ENCODE measurements at places on chromosomes 12 and 14.

- no peak for DNase-seq
These were observed 342.6 kb downstream of the NOVA1 start for GRCh38 chr14:26255213-26255612.

DNA sequence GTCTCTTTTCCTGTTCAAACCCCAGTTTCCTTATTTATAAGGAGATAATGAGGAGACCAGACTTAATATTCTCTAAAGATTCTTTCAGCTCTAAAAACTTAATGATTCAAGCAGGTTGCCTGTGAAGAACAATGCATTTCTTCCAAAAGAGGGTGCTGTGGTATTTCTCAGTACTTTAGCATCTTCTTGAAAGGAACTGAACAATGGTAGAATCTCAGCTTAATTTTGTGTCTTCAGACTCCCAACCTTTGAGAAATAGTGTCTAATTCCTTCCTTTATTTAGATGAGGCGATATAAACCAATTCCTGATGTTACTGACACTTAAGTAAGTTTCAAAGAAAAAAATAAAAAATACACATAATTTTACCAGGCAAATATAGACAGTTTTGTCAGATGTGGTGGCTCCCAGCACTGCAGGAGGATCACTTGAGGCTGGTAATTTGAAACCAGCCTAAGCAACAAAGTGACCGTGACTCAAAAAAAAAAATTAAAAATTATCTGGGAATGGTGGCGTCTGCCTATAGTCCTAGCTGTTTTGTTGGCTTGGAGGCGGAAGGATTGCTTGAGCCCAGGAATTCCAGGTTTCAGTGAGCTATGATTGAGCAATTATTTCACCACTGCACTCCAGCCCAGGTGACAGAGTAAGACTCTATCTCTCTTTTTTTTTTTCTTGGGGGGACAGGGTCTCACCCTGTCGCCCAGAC lies 76.9 kb upstream of the PSMA6 start:
- DNase-seq = no peak

GRCh38 chr12:47561746-47562145 lies 144.1 kb downstream of the RPAP3 start:
- no peak for DNase-seq

DNA sequence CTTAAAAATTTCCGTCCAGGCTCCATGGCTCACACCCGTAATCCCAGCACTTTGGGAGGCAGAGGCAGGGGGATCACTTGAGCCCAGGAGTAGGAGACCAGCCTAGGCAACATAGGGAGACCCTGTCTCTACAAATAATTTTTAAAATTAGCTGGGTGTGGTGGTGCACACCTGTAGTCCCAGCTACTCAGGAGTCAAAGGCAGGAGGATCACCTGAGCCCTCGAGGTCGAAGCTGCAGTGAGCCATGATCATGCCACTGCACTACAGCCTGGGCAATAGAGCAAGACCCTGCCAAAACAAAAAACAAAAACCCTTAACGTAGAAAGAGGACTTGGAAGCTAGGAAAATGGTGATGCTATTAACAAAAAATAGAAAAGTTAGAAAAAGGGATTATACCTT lies 2.0 kb upstream of the HECTD1 start:
- DNase-seq = no peak

DNA sequence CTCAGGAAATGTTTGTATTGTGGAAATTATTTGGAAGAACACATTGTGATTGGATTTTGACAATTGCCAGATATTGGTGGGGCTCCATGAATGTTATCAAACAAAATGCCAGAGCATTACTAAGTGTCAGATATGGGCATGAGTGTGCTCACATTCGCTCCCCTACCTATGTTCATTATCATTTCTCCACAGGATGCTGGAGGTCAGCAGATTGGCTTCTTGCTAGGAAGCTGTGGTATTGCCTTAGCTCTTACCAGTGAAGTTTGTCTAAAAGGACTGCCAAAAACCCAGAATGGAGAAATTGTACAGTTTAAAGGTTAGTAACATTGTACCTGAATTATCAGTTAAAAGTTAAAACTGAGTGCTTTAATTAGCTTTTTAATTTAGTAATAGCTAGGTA lies 78.3 kb upstream of the ATF1 start:
- no peak for DNase-seq

DNA sequence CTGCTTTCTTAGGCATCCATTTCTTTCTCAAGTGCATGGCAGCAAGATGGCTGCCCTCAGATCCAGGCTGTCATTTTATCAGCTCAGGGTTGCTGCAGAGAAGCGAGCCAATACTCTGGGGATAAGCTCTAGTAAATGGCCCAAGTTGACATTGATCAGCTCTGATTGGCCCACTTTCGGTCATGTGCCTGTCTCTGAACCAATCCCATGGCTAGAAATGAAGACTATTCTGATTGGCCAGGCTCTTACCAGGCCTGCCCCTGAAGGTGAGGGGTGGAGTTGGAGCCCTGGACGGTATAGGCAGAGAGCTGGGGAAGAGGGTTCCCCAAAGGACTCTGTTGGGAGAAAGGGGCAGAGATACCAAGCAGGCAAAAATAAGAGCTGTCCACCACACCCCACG lies 41.4 kb downstream of the MYO1H start:
- no peak for DNase-seq

GRCh38 chr12:27814411-27814810 lies 34.4 kb upstream of the MANSC4 start:
- no peak for DNase-seq

GRCh38 chr12:127998988-127999387 lies 268.0 kb upstream of the TMEM132C start:
- no peak for DNase-seq

GRCh38 chr14:51674294-51675002 lies 22.7 kb downstream of the FRMD6 start:
- DNase-seq = no peak

DNA sequence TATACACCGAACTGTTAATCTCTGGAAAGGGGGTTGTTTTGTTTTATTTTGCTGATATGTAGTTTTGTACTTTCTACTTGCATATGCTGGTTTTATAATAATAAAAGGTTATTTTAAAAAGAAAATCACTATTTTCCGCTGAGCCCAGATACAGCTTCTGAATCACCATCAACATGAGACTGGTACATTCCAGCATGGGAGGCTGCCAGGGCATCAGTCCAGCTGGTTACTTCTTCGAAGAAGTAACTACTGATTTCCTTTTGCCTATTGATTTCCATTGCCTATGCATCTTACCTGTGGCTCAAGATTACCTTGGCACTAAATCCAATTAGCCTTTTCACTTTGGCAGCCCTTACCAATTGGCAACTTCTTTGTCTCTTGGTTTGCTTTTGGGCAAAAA lies 11.7 kb upstream of the OSBPL8 start:
- DNase-seq = no peak

GRCh38 chr12:25245491-25245890 lies 5.2 kb downstream of the KRAS start:
- no peak for DNase-seq

GRCh38 chr12:31819427-31819826 lies 90.6 kb upstream of the AMN1 start:
- DNase-seq = no peak

DNA sequence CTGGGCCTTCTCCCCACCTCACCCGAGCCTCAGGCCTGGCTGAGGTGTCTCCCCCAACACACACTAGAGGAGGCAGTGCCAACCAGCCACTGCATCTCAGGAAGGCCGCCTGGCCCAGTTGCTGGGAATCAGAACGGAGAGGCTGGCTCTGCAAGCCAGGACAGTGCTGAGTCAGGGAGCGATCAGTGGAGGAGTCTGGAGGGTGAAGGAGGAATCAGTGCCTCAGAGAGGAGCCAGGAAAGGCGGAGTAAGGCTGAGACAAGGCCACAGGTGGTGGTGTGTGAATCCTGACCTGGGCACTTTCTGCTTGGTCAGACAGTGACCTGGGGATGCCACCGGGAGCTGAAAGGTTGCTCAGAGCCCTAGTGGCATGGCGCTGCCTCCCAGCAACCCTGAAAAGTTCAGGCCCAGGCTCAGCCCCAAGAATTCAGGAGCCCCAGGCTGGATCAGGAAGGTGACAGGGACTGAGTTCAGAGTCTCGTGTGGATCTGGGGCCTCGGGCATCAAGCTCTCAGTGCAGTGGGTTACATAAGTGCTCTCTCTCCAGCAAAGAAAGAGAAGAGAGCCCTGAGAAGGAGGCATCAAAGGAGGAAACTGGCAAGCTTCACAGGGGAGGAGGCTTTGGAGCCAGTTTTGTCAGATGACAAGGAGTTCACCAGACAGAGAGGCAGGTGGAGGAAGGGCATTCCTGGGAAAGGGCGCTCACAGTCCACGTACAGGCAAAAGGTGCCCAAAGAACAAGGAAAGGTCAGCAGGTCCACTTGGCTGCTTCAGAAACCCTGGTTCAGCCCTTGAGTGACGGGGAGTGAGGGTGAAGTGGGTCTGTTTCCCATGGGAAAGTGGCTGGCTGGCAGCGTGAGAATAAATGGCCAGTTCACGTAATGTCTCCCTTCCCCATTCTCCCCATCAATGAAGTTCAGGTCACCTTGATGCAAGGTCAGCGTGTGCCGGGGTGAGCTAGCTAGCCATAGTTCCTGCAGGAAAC lies 87.8 kb downstream of the ZFP36L1 start:
- no peak for DNase-seq

GRCh38 chr14:103887170-103887501 lies 39.8 kb upstream of the PPP1R13B start:
- DNase-seq = no peak

- DNase-seq = no peak
These were observed 101.5 kb downstream of the RPAP3 start for GRCh38 chr12:47604221-47604873.

GRCh38 chr12:126095748-126096510 lies 1030.7 kb downstream of the AACS start:
- no peak for DNase-seq

- no peak for DNase-seq
These were observed 382.3 kb downstream of the PCNX1 start for GRCh38 chr14:71289536-71289935.

- DNase-seq = no peak
These were observed 178.5 kb downstream of the KIF26A start for GRCh38 chr14:104316723-104317491.

- DNase-seq = no peak
These were observed 257.5 kb upstream of the HMGA2 start for GRCh38 chr12:65566751-65567150.

DNA sequence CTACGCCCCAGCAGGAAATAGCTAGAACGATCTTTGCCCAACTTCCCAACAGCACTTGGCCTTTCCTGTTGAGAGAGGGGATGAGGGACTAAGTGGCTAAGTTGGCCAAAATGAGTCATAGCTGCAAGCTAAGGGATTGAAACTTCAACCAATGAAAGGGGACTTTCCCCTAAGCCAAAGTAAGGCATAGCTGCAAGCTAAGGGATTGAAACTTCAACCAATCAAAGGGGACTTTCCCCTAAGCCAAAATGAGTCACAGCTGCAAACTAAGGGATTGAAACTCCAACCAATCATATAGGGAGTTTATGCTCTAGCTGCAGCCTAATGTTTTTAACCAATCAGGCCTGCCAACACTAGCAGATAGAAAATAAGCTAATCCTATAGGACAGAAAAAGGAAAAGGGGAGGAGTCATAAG lies 100.5 kb upstream of the SSTR1 start:
- no peak for DNase-seq

DNA sequence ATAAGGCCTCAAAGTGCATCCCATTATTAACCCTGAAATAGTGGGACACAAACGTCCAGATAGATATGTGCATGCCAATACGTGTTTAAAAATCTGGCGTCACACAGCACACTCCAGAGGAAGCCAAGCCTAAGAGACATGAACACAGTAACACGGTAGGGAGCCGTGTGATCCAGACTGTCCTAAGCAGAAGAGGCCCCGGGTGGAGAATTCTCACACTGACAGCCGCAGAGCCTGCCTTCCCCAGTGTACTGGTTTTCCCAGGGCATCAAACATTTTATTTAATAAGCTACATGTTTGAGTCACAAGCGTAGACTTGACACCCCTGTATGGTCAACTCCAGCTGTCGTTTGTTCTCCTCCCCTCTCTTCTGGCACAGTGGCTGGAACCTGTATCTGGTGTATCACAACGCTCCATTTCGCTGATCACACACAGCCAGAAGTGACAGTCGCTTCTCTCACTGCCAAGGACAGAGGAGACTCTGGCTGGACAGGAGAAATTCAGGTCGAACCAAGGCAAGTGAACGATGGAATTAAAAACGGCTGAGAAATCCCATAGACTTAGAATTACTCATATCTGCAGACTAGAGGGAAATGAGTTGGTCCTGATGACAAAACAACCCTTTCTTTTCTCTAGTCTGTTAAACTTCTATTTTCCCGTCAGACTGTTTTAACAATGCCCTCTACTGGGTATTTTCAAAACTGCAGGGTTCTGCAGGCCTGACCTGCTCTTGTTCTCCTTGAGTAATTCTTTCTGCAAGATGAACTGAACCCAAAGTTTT lies 359.9 kb downstream of the RGS6 start:
- DNase-seq = no peak

- no peak for DNase-seq
These were observed 452 bp downstream of the INHBE start for GRCh38 chr12:57455374-57456144.

DNA sequence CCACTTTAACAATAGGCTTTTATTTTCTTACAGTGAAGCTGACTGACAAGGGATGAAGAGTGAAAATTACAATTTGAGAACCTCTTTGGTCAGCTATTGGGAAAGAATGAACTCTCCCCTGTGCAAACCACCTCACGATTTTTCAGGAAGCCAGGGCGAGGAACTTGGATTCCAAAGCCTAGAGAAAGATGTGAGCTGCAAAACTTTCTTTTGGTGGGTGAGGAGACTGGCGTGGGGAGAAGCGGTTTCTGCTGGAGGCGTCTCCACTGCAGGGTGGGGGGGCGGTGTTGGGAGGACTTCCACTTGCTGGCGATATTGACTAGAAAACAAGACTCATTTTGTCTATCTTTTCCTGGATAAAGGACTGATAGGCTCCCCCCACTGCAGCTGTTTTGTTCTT lies 59.3 kb upstream of the VRK1 start:
- no peak for DNase-seq

- peak; percentile 69 for DNase-seq
These were observed at the start of gene SCARB1 for GRCh38 chr12:124863416-124864325. Gene SCARB1 (minus strand): TSS chr12:124863864. CDS start chr12:124863720, 144 bp downstream.

DNA sequence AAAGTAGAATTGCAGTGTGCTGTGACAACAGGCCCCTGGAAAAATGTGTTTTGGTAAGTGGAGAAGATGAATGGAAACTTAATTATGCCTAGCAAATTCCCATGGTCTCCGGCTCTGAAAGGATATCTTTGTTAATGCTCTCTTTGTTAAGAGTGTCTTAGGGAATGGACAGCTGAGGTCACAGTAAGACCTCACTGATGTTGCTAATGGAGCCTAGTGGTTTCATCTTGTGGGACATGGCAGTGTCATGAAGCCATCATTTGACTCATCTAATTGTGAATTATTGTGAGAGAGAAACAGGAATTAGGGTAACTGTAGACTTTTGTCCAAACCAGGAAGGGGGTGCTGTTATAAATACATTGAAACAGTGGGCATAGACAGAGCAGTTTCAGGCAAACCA lies 330.3 kb downstream of the TMTC2 start:
- DNase-seq = no peak

- DNase-seq = no peak
These were observed 165.9 kb downstream of the DERA start for GRCh38 chr12:16076970-16077522.
